ENCODE measurements at places on chromosomes 16 and 17.

- H3K27ac ChIP-seq: no peak overlapping the region
- no peak for DNase-seq
These were observed 39.0 kb downstream of the TK2 start for GRCh38 chr16:66510711-66511601.

DNA sequence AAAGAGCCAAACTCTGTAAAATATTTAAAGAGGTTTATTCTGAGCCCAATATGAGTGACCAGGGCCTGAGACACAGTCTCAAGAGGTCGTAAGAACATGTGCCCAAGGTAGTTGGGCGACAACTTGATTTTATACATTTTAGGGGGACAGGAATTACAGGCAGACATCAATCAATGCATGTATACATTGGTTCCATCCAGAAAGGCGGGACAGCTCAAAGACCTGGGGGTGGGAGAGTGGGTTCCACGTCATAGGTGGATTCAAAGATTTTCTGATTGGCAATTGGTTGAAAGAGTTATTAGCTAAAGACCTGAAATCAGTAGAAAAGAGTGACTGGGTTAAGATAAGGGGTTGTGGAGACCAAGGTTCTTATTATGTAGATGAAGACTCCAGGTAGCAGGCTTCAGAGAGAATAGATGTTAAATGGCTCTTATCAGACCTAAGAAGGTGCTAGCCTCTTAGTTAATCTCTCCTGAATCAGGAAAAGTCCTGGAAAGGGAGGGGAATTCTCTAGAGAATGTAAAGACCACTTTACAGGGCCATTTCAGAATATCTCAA, 32.4 kb downstream of the HSBP1 start:
- no peak overlapping the region for H3K27ac ChIP-seq
- H3K4me3 ChIP-seq: no peak overlapping the region
- peaks cover 2% of the 10 kb centered on the region for H3K36me3 ChIP-seq

- peaks cover 13% of the 10 kb centered on the region for H3K27me3 ChIP-seq
- no peaks in the 10 kb centered on the region for H3K4me1 ChIP-seq
- peaks cover 4% of the 10 kb centered on the region for H3K36me3 ChIP-seq
- no peak overlapping the region for H3K27ac ChIP-seq
- H3K4me3 ChIP-seq: no peak overlapping the region
These were observed 31.2 kb downstream of the TMEM238L start for GRCh38 chr17:10772425-10773380.

- peaks cover 18% of the 10 kb centered on the region for H3K36me3 ChIP-seq
- no peak for DNase-seq
- no peak overlapping the region for H3K27ac ChIP-seq
These were observed 119.8 kb downstream of the HIC1 start for GRCh38 chr17:2174468-2175293.

GRCh38 chr17:47203984-47204721, 5.0 kb upstream of the MYL4 start:
- peak overlapping the region; percentile 92 for H3K27ac ChIP-seq
- peaks cover 59% of the 10 kb centered on the region for H3K4me1 ChIP-seq
- H3K4me3 ChIP-seq: peak overlapping the region; percentile 86
- H3K36me3 ChIP-seq: no peaks in the 10 kb centered on the region
- DNase-seq: no peak
- no peaks in the 10 kb centered on the region for H3K27me3 ChIP-seq

DNA sequence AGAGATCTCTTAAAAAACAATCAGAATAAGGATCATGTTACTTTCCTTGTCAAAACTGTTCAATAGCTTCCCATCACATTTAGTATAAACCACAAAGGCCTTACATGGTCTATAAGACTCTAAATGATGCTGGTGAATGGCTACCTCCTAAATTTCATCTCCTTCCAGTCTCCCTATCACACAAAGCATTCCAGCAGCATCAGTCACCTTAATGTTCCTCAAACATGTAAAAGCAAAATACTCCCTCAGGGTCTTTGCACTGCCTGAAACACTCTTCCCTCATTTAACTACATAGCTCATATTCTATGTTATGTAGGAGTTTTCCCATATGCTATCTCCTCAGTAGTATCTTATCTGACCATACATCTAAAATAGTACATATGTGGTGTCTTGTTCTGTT, 53.5 kb upstream of the INTS2 start:
- no peaks in the 10 kb centered on the region for H3K27me3 ChIP-seq
- H3K4me1 ChIP-seq: peaks cover 8% of the 10 kb centered on the region
- H3K27ac ChIP-seq: peak overlapping the region; percentile 39
- no peak for DNase-seq

DNA sequence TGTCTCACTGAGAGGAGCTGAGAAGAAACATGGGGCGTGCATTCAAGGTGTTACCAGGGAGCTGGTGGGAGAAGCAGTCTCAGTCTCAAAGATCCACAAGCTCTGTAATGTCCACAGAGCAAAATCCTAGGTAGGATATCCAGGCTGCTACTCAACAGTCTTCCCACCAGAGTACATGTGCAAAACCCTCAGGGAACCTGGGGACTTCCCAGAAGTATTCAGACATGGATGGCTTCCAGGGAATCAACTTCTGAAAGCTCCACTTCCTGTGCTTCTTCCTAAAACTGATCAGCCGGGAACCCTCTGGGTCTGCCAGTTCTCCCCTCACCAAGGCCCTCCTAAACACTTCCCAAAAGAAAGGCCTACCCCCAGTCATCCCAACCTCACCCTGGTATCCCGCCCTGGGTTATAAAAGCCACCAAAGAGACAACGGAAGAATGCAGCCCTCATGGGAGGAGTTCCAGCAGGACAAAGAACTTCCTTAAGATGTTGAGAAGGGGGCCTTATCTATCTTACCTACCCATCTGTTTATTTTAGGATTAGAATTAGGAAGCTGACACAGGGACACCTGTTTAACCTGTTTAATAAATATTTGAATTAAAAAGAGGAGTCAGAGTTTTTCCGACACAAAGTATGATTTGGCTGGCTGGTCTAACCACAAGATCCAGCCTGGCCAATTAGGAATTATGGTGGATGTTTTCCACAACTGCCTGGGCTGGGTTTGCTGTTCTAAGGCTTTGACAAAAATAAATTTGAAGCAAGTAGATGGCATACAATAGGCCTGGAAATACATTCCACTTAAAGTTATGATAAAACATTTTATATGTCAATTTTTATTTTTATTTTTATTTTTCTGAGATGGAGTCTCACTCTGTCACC, 37.0 kb downstream of the CUEDC1 start:
- H3K36me3 ChIP-seq: no peaks in the 10 kb centered on the region
- no peak overlapping the region for H3K4me3 ChIP-seq
- H3K27me3 ChIP-seq: peaks cover 8% of the 10 kb centered on the region
- no peak overlapping the region for H3K27ac ChIP-seq
- DNase-seq: no peak

- H3K36me3 ChIP-seq: no peaks in the 10 kb centered on the region
- no peak overlapping the region for H3K4me3 ChIP-seq
- H3K27ac ChIP-seq: no peak overlapping the region
- H3K27me3 ChIP-seq: peaks cover 2% of the 10 kb centered on the region
- DNase-seq: no peak
These were observed 3.4 kb downstream of the DNAH9 start for GRCh38 chr17:11601661-11602060.

- H3K27ac ChIP-seq: no peak overlapping the region
- no peak for DNase-seq
- H3K36me3 ChIP-seq: no peaks in the 10 kb centered on the region
- peaks cover 11% of the 10 kb centered on the region for H3K27me3 ChIP-seq
- peaks cover 1% of the 10 kb centered on the region for H3K4me1 ChIP-seq
These were observed 6.6 kb downstream of the NDRG4 start for GRCh38 chr16:58506241-58507194.
